ENCODE measurements at places on chromosomes 3 and 15. TPM values are rescaled to one million over a fixed set of nuclear protein-coding genes. Genes with fewer than 3 reads are reported as not detected.

BFSP2 gene
- total RNA-seq: not detected

IMPG2 gene
- 0.57 TPM for total RNA-seq

CAMKV gene
- total RNA-seq: 0.18 TPM

DNA sequence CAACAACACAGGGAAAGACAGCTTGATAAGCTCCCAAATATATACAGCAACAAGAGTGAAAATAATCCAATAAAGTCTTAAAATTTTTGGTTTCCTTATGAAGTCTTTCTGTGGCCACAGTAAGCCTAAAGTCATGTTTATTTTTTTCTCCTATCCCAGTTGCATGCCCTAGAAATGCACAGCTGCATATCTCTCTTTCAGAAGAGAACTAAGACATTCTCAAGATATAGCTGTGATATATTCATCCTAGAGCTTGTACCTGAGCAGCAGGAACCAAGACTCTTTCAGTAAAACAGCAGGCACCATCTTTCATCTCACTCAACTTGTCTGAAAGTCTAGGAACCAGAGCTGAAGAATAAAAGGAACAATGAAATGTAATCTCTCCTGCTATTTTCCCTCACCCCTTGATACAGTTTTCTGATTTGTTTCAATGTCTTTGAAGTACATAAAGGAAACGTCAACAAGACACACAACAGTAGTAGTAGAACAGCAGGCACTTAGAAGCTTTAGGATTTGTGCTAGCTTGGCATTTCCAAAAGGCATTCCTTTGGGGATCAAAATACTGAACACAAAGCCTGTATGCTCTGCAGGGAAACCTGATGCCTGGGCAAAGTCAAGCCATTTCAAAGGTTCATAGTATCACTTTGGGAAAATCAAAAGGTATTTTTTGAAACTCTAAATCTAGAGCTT, 536.8 kb downstream of the PYDC2 start:
- H3K36me3 ChIP-seq: no peaks in the 10 kb centered on the region
- no peak for DNase-seq
- H3K4me3 ChIP-seq: no peak overlapping the region
- no peak overlapping the region for H3K27ac ChIP-seq
- H3K27me3 ChIP-seq: no peaks in the 10 kb centered on the region
- H3K4me1 ChIP-seq: no peaks in the 10 kb centered on the region

CMTM6 gene
- 35.3 TPM for total RNA-seq

GLCE gene
- total RNA-seq: 5.2 TPM

FOXB1 gene
- 0.13 TPM for total RNA-seq

TTC14 gene
- total RNA-seq: 88.8 TPM

DNA sequence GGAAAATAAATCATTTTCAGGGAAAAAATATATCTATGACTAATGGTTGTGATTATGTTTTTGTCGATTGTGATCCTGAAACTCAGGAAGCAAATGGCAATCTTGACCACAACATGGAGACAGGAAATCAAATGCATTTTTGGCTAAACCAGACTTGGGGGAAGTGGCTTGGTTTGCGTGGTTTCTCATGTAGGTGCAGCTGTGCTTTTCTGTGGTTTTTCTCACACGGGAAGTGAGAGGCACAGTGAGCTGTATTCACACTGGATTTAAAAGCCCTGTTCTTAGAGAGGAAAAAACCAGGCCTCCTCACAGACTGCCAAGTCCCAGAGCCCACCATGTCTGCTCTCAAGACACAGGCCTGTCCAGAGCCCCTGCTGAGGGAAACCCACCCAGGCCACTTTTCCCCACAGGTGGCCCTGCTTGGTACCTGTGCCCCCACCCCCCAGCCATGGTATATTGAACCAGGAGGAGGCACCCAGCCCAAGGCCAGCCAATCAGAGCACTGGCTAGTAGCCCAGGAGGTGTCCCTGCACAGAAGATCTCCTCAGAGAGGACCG, 46.1 kb downstream of the BTD start:
- H3K27ac ChIP-seq: no peak overlapping the region
- peak overlapping the region; percentile 32 for H3K4me3 ChIP-seq
- H3K36me3 ChIP-seq: peaks cover 5% of the 10 kb centered on the region
- DNase-seq: peak; percentile 48

DNA sequence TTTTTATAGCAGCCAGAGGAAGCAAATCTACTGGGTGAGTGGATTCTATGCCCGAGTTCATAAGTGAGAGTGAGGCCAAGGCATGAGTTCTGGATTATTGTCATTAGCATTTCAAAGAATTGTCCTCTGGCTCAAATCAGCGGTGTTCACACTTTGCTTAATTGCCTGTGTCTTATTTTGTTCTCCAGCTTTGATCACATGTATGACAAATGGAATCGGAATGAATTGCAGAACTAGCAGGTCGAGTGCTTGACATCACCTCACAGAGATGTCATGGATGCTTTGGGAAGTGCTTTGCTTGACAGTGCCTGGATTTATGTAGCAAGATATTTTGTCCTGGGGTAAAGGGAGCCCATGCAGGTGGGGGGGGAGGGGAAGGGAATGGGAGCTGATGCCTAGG, 68.0 kb downstream of the SH3GL3 start:
- H3K27me3 ChIP-seq: no peaks in the 10 kb centered on the region
- H3K4me3 ChIP-seq: no peak overlapping the region
- no peak for DNase-seq
- H3K36me3 ChIP-seq: no peaks in the 10 kb centered on the region

- no peaks in the 10 kb centered on the region for H3K4me1 ChIP-seq
- no peak overlapping the region for H3K4me3 ChIP-seq
- DNase-seq: no peak
- no peaks in the 10 kb centered on the region for H3K27me3 ChIP-seq
- no peaks in the 10 kb centered on the region for H3K36me3 ChIP-seq
Observed at GRCh38 chr3:98702166-98702565, 61.0 kb upstream of the ST3GAL6 start.

- no peak overlapping the region for H3K4me3 ChIP-seq
- H3K36me3 ChIP-seq: peaks cover 7% of the 10 kb centered on the region
- no peaks in the 10 kb centered on the region for H3K27me3 ChIP-seq
- DNase-seq: no peak
- H3K27ac ChIP-seq: no peak overlapping the region
- H3K4me1 ChIP-seq: peaks cover 2% of the 10 kb centered on the region
Observed at GRCh38 chr3:45612918-45613602, 18.5 kb downstream of the LIMD1 start.

DNA sequence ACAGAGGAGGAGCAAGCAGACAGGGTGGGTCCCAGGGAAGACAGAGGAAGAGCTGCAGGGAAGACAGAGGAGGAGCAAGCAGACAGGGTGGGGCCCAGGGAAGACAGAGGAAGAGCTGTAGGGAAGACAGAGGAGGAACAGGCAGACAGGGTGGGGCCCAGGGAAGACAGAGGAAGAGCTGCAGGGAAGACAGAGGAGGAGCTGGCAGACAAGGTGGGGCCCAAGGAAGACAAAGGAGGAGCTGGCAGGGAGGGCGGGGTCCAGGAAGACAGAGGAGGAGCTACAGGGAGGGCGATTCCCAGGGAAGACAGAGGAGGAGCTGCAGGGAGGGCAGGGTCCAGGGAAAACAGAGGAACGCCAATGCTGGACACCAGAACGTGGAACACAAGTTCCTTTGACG, 66.5 kb downstream of the PLXNA1 start:
- H3K4me3 ChIP-seq: no peak overlapping the region
- H3K36me3 ChIP-seq: no peaks in the 10 kb centered on the region
- H3K4me1 ChIP-seq: no peaks in the 10 kb centered on the region
- no peak overlapping the region for H3K27ac ChIP-seq

DNA sequence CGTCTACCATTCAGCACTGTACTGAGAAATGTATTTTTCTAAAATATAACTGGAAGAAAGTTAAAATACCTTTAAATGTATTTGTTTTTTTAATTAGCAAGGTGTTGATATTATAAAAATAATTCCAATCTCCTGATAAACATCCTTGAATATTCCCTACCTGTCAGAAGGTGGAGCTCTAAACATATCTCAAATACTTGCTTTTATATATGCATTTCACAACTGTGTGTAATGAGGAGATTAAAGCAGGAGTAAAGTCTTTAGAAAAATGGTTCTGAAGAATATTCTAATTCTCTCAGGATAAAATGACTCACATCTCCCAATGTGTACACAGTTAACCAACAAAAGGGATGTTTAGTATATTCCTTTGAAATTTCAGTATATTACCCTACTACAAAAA, 422.7 kb downstream of the PLCL2 start:
- H3K27ac ChIP-seq: no peak overlapping the region
- H3K4me3 ChIP-seq: no peak overlapping the region
- H3K4me1 ChIP-seq: no peaks in the 10 kb centered on the region
- no peak for DNase-seq
- H3K27me3 ChIP-seq: no peaks in the 10 kb centered on the region

DNA sequence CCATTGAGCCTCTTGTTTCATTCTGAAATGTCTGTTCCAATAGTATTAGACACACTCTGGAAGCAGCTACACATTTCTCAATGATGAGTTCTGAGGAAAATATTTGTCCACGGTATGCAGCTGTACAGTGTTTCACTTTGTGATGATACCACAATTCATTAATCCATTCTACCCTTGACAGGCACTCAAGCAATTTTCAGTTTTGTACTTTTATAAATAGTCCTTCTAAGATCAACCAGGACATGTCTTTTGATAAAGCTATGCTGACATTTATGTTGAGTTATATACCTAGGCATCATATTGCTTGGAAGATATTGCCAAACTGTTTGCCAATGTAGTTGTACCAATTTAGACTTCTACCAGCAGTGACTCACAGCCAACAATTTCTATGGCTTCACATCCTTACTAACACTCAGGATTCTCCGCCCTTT, 165.1 kb upstream of the COL8A1 start:
- no peaks in the 10 kb centered on the region for H3K36me3 ChIP-seq
- H3K27ac ChIP-seq: no peak overlapping the region
- H3K4me3 ChIP-seq: no peak overlapping the region
- DNase-seq: no peak
- no peaks in the 10 kb centered on the region for H3K27me3 ChIP-seq

GRCh38 chr3:126994661-126995245, 11.8 kb downstream of the PLXNA1 start:
- no peaks in the 10 kb centered on the region for H3K27me3 ChIP-seq
- no peaks in the 10 kb centered on the region for H3K36me3 ChIP-seq
- DNase-seq: no peak
- H3K4me1 ChIP-seq: no peaks in the 10 kb centered on the region

DNA sequence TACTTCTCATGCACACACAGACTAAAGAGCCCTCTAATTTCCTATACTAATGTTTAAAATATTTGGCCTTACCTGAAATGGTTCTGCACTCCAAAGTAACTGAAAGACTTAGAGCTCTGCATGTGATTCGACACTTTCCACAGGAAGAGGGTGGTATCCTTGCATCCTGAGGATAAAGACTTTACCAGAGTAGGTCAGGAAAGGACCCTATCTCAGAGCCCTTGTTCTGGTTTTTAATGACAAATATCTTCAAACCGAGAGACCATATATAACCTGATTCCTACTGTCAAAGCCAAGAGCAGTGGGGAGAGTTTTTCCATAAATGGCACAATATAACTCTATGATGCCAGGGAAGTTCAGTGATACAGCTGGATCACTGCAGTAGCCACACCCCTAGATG, at the start of gene GP5:
Gene GP5 (minus strand): TSS at position 101 of the 400 bp plus-strand sequence. CDS start 984 bp downstream, outside the sequence.
- peak within 1 kb of the TSS; percentile 79 for H3K4me3 ChIP-seq
- no peak for DNase-seq
- H3K27ac ChIP-seq: peak within 1 kb of the TSS; percentile 19
- no peaks in the 10 kb centered on the region for H3K27me3 ChIP-seq
- H3K36me3 ChIP-seq: no peaks in the 10 kb centered on the region
- peaks cover 9% of the 10 kb centered on the region for H3K4me1 ChIP-seq

GRCh38 chr15:90644526-90644925, 72.6 kb upstream of the BLM start:
- no peak overlapping the region for H3K4me3 ChIP-seq
- H3K4me1 ChIP-seq: peaks cover 19% of the 10 kb centered on the region
- peaks cover 6% of the 10 kb centered on the region for H3K27me3 ChIP-seq
- peaks cover 6% of the 10 kb centered on the region for H3K36me3 ChIP-seq
- no peak overlapping the region for H3K27ac ChIP-seq

GRCh38 chr3:30155755-30156154, 450.6 kb upstream of the TGFBR2 start:
- no peak overlapping the region for H3K27ac ChIP-seq
- no peaks in the 10 kb centered on the region for H3K27me3 ChIP-seq
- no peak overlapping the region for H3K4me3 ChIP-seq
- no peaks in the 10 kb centered on the region for H3K4me1 ChIP-seq
- no peaks in the 10 kb centered on the region for H3K36me3 ChIP-seq
- DNase-seq: no peak
